ENCODE measurements at places on chromosomes 1 and 21. TPM values are rescaled to one million over a fixed set of nuclear protein-coding genes. Genes with fewer than 3 reads are reported as not detected.

The OR10K2 gene
- total RNA-seq = not detected

- no peaks in the 10 kb centered on the region for H3K36me3 ChIP-seq
- no peaks in the 10 kb centered on the region for H3K27me3 ChIP-seq
- H3K4me1 ChIP-seq = peaks cover 12% of the 10 kb centered on the region
Measured at GRCh38 chr1:39080831-39081270, 54.7 kb downstream of the NDUFS5 start.

DNA sequence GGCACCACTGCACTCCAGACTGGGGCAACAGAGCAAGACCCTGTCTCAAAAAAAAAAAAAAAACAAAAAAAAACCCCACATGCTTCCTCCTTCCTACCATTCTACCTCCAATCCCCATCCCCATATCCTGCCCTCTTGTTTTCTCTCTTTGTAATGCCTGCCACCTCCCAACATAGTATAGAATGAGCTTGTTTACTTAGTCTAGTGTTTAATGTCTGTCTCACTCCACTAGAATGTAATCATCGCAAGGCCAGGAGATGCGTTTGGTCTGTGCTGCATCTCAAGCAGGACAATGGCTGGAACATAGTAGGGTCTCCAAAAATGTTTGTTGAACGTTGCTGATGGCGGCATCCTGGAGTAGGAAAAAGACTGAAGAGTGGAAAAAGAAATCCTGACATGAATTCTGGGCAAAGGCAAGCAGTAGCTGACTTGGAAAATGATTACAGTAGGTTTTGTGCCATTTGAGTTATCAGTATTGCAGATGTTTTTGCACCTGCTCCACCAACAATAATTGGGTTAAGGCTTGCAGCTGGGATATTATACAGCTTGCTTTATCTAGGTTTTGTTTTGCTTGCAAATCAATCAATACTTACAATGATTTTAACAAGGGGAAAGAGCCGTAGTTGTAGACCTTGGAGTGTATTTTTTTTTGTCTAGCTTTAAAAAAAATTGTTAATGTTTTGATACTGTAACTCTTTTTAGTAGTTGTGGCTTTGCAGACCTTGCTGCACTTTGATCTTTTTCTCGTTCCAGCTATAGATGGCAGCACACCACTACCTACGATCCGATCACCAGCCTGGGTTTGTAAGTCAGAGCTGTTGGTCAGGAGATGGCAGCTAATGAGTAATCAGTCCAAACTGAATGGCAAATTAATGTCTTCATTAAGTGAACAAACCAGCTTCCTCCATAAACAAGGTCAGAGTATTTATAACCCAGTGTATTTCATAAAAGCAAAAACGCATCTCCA, 62.4 kb downstream of the BACH1 start:
- no peaks in the 10 kb centered on the region for H3K27me3 ChIP-seq
- H3K4me3 ChIP-seq = no peak overlapping the region
- peaks cover 13% of the 10 kb centered on the region for H3K36me3 ChIP-seq
- H3K4me1 ChIP-seq = no peaks in the 10 kb centered on the region
- H3K27ac ChIP-seq = no peak overlapping the region

The CFAP126 gene
- not detected for total RNA-seq

DNA sequence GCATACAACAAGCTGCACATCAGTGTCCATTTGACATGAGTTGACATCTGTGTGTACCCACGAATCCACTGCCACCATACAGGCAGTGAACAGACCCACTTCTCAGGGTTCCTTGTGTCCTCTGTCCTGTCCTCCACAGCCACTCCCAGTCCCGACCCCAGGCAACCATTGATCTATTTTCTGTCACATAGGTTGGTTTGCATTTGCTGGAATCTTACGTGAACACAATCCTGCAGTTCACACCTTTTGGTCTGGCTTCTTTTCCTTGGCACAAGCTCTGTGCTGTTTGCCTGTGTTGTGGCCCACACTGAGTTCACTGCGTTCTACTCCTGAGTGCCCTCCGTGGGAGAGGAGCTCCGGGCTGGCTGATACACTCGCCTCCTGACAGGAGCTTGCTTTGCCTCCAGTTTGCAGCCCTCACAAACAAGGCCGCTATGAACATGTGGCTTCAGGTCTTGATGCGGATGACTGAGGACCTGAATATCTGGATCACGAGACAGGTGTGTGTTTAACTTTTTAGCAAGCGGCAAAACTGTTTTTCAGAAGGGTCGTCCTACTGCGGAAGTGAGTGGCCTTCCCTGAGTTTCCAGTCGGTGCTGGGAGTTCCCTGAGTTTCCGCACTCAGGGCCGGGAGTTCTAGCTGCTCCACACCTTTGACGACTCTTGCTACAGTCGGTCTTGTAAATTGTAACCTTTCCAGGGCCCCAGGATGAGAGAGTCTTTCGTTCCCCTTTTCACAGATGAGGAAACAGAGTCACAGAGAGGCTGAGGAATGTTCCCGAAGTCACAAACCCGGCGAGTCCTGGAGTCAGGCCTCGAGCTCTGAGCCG, 13.0 kb upstream of the COL18A1 start:
- no peak overlapping the region for H3K4me3 ChIP-seq
- peaks cover 8% of the 10 kb centered on the region for H3K4me1 ChIP-seq
- H3K27ac ChIP-seq = no peak overlapping the region
- no peaks in the 10 kb centered on the region for H3K36me3 ChIP-seq

- no peaks in the 10 kb centered on the region for H3K27me3 ChIP-seq
- no peak for DNase-seq
- no peaks in the 10 kb centered on the region for H3K4me1 ChIP-seq
- no peaks in the 10 kb centered on the region for H3K36me3 ChIP-seq
- H3K4me3 ChIP-seq = no peak overlapping the region
- H3K27ac ChIP-seq = no peak overlapping the region
Measured at GRCh38 chr1:206796981-206797402, 24.7 kb upstream of the IL10 start.

The TTLL7 gene
- 26.2 TPM for total RNA-seq

DNA sequence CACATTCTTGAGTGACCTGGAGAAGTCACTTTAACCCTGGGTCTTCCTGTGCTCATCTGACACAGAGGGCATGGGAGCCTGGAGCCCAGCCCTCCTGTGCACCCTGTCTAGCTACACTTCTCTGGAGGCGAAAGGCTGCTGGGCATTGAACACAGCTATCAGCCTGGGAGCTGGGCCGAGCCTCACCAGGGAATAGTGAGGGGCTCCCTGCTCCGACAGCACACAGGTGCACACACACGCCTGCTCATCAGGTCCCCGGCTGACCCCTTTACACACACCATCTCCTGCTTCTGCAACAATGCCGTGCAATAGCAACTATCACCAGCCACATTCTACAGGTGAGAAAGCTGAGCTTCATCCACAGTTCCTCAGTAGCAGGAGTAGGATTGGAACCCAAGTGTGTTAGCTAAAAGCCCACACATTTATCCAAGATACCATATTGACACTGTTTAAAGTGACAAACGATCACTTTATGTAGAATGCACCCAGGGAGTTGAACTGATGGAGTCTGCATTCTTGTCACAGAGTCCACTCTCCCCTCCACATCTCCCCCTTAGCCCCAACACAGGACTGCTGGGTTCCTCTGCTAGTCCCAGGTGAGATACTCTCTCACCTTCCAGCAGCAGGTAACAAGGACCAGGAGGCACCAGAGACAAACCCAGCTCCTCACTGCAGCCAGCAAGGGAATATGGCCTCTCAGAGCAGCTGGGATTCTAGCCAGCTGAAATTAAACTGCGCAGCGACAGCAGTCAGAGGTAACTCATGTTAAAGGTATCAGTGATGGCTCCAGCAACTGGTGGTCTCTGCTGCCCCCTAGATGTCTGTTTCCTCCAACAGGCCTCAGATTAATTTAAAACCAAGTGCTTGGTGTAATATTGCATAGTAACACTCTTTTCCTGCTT, 18.3 kb upstream of the CAPN8 start:
- H3K27me3 ChIP-seq = peaks cover 2% of the 10 kb centered on the region
- DNase-seq = no peak
- no peak overlapping the region for H3K27ac ChIP-seq
- H3K4me1 ChIP-seq = no peaks in the 10 kb centered on the region
- no peak overlapping the region for H3K4me3 ChIP-seq

GRCh38 chr21:41673596-41674335, 93.1 kb downstream of the RIPK4 start:
- H3K4me1 ChIP-seq = peaks cover 8% of the 10 kb centered on the region
- H3K27me3 ChIP-seq = no peaks in the 10 kb centered on the region
- DNase-seq = no peak
- no peak overlapping the region for H3K27ac ChIP-seq
- H3K36me3 ChIP-seq = no peaks in the 10 kb centered on the region

GRCh38 chr1:112712701-112713128, 2.4 kb downstream of the PPM1J start:
- no peak overlapping the region for H3K27ac ChIP-seq
- no peak for DNase-seq
- no peaks in the 10 kb centered on the region for H3K27me3 ChIP-seq
- no peaks in the 10 kb centered on the region for H3K36me3 ChIP-seq
- no peak overlapping the region for H3K4me3 ChIP-seq

The PRRX1 gene
- total RNA-seq = 26.9 TPM

- no peaks in the 10 kb centered on the region for H3K27me3 ChIP-seq
- DNase-seq = no peak
- no peaks in the 10 kb centered on the region for H3K36me3 ChIP-seq
- peaks cover 29% of the 10 kb centered on the region for H3K4me1 ChIP-seq
- H3K4me3 ChIP-seq = no peak overlapping the region
- H3K27ac ChIP-seq = peak overlapping the region; percentile 78
Measured at GRCh38 chr21:42651515-42652401, 1.7 kb upstream of the PDE9A start.

DNA sequence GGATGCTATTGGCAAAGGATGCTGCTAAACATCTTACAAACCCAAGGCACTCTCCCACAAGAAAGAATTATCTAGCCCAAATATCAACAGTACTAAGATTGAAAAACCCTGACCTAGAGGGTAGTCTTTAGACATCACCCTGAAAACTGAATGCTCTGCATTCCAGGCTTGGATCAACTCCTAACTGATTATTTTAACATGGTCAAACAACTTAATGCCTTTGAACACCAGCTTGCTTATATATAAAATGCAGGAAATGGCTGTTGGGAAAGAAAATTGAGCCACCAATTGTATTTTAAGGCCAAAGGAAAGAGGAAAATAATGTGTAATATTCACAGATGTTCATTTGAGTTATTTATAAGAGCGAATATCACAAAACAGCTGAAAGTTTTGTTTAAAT, 72.2 kb upstream of the C1orf87 start:
- H3K27ac ChIP-seq = no peak overlapping the region
- DNase-seq = no peak
- H3K36me3 ChIP-seq = no peaks in the 10 kb centered on the region
- no peak overlapping the region for H3K4me3 ChIP-seq
- no peaks in the 10 kb centered on the region for H3K4me1 ChIP-seq

DNA sequence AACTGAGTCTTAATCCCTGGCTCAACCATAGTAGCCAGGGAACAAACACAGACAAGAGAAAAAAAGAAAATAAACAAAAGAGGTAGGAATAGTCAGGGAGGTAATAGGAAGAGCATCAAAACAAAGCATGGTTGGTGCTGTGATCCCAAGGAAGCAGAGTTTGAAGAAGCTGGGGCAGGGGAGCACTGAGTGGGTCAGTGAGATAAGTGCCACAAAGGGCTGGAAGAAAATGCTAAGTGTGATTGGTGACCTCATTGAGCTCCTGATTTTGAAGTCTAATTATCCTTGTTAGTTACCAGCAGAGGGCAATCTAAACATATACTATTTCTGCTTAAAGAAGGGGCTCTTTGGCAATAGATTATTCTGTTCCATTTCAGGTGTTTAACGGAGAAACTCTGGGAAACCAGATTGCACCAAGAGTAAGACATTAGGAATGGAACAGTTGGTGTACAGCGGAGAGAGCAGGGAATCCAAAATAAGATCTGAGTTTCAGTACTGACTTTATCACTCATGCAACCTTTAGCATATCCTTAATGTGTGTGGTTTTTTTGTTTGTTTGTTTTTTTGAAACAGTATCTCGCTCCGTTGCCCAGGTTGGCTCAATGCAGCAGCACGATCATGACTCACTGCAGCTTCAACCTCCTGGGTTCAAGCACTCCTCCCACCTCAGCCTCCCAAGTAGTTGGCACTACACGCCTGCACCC, 30.7 kb upstream of the KIAA1614 start:
- H3K4me3 ChIP-seq = no peak overlapping the region
- H3K27me3 ChIP-seq = no peaks in the 10 kb centered on the region
- no peaks in the 10 kb centered on the region for H3K4me1 ChIP-seq
- no peak overlapping the region for H3K27ac ChIP-seq
- peaks cover 10% of the 10 kb centered on the region for H3K36me3 ChIP-seq

- no peaks in the 10 kb centered on the region for H3K36me3 ChIP-seq
- H3K27ac ChIP-seq = no peak overlapping the region
- H3K27me3 ChIP-seq = no peaks in the 10 kb centered on the region
- DNase-seq = no peak
- no peak overlapping the region for H3K4me3 ChIP-seq
- H3K4me1 ChIP-seq = no peaks in the 10 kb centered on the region
Measured at GRCh38 chr1:12113433-12114339, 50.6 kb downstream of the TNFRSF8 start.

DNA sequence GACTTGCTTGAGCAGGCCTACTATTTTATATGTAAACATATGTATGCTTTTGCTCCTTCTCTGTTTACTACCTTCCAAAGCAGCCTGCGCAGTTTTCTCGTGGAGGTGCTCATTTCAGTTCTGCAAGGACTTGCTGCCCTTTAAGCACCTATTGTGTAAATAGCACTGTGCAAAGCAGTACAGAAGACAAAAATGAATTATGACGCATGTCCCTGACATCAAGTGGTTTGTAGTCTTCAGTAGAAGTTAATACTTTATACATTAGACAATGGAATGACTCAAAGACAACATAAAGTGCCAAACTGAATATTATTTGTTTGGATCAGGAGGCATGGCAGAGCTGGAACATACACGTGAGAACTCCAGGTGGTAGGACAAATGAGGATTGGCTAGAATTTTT, 611.7 kb downstream of the LMO4 start:
- H3K27me3 ChIP-seq = no peaks in the 10 kb centered on the region
- H3K4me1 ChIP-seq = no peaks in the 10 kb centered on the region
- no peak overlapping the region for H3K27ac ChIP-seq
- no peaks in the 10 kb centered on the region for H3K36me3 ChIP-seq
- DNase-seq = no peak
- no peak overlapping the region for H3K4me3 ChIP-seq

DNA sequence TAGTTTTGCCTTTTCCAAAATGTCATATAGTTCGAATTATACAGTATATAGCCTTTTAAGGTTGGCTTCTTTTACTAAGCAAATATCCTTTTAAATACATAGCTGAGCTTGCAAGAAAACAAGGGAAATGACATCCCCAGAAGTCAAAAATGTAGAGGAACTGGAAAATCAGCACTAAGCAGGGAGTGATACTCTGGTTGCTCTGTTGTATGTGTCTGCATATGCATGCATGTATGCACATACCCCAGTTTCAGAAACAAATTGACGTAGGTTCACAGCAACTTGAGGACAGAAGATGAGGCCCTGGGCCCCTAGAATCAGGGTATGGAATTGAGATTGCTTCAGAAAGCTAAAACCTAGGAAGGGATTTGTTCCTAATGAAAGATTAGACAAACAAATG, 75.1 kb upstream of the GNG4 start:
- H3K27me3 ChIP-seq = no peaks in the 10 kb centered on the region
- peaks cover 49% of the 10 kb centered on the region for H3K36me3 ChIP-seq
- no peak overlapping the region for H3K4me3 ChIP-seq
- H3K4me1 ChIP-seq = no peaks in the 10 kb centered on the region
- DNase-seq = no peak
